GM03348 (cell line): ENCODE measurements at places on chromosomes 3 and 15.

DNA sequence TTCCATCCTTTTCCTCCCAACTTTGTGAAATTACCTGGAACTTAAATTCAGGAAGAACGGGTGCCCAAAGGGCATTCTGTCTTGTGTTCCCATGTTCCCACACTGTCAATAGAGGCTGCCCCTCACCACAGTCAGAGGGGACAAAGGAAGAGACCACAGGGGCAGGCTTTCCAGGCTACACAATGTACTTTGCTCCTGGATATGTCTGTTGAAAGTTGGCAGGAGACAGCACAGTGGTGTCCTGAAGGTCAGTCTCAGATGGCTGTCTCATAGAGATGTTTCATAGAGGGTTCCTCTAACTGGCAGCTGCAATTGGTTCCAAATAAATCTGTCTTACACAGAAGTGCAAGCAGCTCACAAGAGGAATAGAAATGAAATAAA lies 107.8 kb upstream of the TGFBR2 start:
- no peak for DNase-seq

- no peak for DNase-seq
These were observed 50.3 kb upstream of the PLSCR5 start for GRCh38 chr3:146655333-146655996.

DNA sequence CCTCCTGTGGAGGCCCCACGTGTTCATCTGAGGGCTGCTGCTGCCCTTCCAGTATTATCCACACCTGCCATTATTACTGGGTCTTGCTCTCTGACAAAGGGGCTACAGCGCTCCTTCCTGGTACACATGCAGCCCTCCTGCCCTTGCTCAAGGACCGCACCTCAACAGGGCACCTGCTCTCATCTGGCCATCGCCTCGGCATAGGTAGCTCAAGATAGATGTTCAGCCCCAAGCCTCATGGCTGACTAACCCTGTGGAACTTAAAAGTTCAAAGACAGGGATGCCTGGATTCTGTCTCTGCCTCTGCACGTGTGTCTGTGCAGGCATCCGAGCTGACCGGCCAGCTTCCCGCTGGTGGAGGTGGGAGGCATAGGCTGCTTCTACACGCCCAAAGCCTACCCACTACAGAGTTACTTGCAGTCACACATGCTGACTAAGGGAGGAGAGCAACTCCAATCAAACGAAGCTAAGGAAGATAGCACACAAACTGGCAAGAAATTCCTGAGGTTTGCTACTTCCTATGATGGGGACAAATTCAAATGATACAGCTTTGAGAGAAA lies 152.5 kb upstream of the ATP10A start:
- DNase-seq = no peak

GRCh38 chr3:36678216-36679013 lies 85.9 kb downstream of the DCLK3 start:
- no peak for DNase-seq

DNA sequence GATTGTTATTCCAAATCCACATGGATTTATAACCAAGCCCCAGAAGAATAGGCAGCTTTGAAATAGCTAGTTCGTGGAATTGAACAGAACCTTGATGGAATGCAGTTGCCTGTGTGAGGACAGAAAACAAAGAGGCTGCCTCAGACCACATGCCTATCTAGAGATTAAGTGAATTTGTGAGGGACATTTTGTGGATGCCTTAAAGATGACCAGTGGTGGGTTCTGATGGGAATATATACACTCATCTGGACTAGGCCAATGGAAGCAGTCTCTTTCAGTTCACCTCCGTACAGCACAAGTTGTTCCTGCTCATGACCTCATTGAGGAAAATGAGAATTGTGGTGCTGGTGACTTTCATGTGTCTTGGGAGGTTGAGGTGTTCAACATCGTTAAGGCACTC lies 63.2 kb upstream of the PYDC2 start:
- DNase-seq = no peak

- DNase-seq = peak; percentile 15
These were observed 179.4 kb downstream of the GBE1 start for GRCh38 chr3:81581966-81582599.

GRCh38 chr3:192887047-192887446 lies 30.6 kb downstream of the MB21D2 start:
- DNase-seq = no peak

DNA sequence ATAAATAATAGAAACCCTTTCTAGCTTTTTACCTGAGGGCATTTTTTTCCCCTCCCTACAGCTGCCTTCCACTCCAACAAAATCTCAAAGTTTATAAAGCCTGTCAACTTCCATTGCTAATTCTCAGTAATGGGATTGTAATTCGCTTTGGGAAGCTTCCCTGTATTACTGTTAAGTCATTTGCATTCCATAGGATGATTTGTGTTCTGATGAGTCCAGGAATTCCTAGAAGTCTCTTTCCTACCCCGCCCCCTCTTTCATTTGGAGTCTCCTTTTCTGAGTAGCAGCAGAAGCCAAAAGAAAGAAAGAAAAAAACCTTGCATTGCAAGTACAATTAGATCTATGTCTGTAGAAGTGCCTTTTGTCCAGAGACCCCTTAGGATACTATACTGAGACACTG lies 1033.3 kb downstream of the IGSF11 start:
- no peak for DNase-seq

DNA sequence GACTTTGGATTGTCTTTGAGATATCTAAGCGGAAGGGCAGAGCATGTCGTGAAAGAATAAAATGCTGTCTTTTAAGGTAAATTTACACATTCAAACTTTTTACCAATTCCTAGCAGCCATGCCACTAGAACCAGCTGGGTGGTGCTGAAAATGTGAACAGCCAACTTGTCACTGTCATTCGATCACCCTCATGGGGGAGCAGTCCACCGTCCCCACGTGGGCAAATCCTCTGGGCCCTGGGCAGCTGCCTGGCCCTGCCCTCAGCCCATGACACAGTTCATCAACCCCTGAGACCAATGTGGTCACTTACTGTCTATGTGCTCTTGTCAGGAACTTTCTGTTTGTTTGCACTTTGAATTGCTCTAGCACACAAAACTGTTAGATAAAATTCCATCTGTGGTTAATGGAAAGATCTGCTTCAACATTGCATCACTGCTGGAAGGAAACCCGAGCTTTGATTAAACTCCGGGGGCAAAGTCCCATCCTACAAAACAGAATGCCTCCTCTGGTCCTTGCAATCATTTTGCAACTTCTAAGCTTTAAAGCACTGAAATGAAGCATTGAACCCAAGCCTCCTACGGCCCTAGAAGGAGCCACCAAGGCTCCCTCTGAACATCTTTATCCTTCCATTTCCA lies 50.1 kb downstream of the PCSK6 start:
- DNase-seq = peak; percentile 60

- DNase-seq = no peak
These were observed 218.7 kb downstream of the FEZF2 start for GRCh38 chr3:62154457-62155148.

DNA sequence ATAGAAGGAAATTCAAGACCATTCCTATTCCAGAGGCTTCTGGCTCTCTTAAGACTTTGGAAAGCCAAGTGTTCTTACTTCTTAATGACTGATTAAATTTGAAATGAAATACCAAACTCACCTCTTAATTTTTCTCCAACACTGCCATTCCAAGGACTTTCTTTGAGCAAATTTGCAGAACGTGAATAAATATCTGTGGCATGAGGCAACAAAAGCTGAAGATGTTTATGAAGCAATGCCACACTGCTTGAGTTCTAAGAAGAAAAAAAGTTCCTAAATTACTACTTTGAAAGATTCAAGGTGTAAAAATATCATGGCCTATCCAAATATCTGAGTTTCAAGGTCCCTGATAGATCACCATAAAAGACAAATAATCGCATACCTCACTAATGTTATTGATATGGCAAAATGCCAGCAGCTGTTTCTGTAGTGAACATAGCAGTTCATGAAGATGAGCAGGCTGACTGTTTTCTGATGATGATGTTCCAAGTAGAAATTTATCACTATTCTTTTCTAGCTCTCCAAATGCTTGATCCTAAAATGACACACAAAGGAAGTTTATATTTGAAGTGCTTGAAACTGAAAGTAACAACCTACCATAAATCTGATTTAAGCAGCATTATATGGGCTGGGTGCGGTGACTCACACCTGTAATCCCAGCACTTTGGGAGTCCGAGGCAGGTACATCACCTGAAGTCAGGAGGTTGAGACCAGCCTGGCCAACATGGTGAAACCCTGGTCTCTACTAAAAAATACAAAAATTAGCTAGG lies 104.4 kb downstream of the HERC1 start:
- no peak for DNase-seq

- no peak for DNase-seq
These were observed 14.4 kb downstream of the GOLGB1 start for GRCh38 chr3:121735047-121735696.

DNA sequence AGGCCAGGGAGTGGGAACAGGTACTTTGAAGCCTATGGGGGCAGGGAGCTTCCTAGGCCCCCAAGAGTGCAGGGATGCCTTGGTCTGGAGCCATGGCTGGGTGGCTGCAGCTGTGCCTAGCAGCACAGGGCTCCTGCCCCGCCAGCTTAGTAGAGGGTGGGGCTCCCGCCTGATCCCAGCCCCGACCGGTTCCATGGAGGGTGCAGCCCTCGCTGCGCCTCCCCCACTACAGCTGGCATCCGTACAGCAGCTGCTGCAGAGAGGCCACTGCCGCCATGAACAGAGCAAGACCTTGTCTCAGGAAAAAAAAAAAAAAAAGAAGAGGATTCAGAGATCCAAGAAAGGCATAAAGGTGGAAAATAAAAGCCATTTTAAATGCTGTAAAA lies 277.2 kb downstream of the UBE2E2 start:
- no peak for DNase-seq

DNA sequence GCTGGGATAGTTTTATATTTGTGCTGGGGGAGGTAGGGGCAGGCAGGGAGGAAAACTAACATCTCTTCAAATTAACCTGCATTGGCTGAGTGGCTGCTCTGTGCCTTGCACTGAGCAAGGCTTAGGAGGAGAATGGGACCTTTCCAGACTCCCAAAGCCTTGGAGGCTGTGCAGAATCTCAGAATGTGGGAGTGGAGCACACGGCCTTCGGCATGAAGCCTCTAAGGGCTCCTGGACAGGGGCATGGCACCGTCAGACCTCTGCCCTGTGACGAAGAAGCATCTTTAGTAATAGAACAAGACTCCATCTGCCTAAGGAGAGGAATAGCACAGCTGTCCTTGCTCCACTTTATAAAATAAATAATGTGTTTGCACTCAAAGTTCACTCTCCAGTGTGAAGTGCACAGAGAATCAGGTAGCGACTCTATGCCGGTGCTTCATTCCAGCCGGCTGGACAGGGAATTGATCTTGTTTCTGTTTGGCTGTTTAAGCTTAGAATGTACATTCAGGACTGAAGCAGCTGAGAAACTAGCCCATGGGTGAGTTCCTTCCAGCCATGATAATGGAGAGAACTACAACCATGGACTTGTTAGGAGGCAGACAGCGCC lies 228.5 kb upstream of the ADAMTS9 start:
- DNase-seq = no peak

- DNase-seq = peak; percentile 25
These were observed 15.7 kb upstream of the PPARG start for GRCh38 chr3:12273045-12273695.

- DNase-seq = no peak
These were observed 47.7 kb downstream of the MGLL start for GRCh38 chr3:127774647-127775046.

DNA sequence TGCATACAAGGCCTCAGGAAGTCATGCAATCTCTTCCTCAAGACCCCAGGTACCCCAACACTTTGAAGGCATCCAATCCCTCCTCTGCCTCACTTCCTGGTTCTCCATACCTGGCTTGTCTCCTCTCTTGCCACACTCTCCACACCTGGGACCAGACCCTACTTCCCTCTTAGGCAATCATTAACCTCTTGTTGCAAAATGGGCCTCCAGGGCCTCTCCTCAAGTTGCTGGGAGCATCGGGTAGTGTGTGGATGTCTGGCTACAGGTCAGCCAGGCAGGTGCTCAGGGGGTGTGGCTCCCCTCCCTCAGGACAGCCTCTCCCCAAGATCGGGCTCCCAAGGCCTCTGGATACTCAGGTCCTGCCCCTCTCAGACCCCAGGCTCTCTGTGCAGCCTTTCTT lies 8.6 kb downstream of the PLA2G4E start:
- no peak for DNase-seq

- DNase-seq = no peak
These were observed 8.8 kb downstream of the RBP1 start for GRCh38 chr3:139530717-139531116.

DNA sequence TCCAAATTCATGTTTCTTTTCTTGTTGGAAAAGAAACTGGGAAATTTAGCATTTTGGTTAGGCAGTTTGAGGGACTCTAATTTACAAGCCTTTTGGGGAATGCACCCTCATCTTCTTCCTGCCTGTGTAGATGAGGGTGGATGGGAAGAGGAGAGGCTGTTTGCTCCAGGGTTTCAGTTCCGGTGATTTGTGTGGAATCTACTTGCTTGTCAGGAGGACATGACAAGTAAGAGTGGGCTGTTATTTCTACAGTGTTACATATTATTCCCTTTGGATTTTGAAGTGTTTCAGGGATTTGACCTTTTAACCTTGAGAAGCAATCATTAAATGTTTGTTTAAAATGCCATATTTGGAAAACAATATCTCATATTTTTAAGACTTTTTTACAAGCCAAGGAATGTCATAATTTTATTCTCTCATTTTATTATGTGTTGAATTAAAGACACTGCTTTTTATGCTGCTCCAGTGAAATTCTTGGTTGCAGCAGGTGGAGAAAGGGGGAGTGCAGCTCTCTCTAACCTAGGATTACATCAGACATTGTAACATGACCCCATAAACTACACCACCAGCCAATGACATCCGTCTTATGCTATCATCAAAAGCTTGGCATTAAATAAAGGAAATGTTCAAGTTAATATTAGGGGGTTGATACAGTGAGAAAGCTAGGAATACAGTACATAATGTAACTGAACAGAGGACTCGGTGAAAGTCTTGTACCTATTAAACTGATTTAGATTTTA lies 30.2 kb downstream of the PLAAT1 start:
- no peak for DNase-seq

DNA sequence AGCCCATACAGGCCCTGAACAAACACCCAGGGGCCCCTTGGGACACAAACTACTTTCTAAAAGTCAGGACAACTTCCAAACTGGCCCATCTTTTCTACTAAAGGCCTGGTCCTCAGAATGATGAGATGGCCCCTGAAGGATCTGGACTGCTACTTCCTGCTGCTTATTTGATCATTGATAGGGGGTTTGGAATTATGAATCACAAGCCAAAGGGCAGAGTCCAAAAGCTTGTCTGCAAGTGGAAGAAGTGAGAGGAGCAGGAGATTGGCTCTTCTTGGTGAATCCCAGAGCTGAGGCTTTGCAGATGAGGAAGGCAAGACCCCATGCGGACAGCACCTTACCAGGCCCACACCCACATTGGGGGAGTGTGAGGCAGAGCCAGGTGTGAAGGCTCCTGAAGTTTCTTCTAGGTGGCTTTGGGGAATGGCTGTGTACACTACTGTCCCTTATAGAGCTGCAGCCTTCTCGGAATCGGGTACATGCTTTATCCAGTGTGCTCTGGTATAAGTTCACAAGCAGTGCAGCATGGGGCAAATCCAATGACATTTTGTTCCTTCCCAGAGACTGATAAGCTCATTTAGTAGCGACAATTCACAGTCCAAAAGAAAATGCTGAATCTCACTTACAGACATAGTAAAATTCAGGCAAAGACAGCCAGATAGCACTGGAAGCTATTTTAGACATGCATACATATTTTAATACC lies 133.1 kb downstream of the RORA start:
- DNase-seq = no peak

- peak; percentile 76 for DNase-seq
These were observed 167.4 kb upstream of the LPP start for GRCh38 chr3:187986514-187986934.
